ENCODE measurements at places on chromosomes 12 and 14. TPM values are rescaled to one million over a fixed set of nuclear protein-coding genes. Genes with fewer than 3 reads are reported as not detected.

DNA sequence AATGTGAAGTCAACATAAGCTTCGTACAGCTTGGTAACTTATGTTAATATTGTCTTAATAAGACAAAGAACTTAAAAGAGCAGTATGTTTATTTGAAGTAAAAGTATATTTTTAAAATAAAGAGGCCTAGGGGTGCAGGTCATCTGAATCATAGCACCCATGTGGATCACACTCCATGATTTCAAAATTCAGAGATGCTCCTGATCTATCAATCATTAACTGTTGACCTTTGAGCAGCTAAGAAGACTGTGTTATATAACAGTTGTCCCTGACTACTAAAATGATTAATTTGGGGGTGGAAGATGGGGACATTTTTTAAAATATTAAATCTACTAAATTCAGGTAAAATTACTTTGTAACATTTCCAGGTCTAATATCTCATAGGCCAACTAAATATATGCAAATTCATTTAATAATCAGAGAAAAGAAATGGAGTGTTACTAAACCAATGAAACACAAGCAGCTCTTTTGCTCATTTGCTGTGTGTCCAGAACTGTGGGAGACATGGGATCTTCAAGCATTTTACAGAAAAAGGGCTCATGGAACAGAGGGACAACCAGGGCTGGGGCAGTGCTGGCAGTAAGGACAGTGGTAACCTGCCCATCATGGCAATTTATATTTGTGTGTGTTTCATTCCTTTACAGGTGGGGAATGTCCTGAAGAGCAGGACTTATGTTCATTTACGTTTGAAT lies 120.7 kb upstream of the PCED1B start:
- no peak for DNase-seq

The GLIPR1L1 gene
- total RNA-seq: not detected

DNA sequence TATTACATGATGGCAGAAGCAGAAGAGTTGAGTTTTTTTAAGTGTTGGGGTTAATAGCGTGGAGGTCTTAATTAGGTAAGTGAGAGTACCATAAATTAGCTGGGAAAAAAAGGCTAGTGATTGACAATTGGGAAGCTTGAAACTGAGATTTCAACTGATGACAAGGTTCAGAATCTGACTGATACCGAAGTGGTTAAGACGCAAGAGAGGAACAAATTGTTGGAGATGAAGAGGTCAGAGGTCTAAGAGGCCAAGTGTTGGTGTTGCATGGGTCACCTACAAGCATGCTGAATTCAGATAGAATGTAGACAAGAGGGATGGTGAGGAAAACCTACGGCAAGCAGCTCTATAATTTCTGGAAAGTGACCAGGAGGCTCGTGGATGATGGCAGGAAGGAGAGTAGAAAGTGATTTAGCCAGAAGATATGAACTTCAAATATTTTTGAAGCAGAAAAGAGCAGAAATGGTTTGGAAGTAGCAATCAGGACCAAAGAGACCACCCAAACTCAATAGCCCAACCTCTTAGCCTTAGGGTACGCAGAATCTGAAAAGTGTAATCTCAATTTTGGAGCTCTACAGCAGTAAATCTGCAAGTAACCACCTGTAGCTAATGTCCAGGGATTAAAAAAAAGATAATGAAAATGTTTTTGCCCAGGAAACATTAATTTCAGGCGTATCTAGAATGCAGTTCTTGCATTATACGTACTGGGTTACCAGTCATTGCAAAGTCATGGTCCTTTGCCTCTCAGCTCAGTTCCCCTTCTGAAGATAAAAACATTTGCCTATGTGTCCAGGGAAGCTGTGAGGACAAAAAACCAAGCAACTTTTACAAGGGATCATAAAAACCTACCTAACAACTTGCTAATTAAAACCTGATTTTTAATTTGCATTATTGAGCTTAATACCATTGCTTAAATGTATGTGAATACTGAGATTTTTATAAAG lies 1.7 kb upstream of the TMPO start:
- DNase-seq: no peak

- DNase-seq: no peak
Measured at GRCh38 chr14:102227184-102227964, 77.6 kb downstream of the MOK start.

GRCh38 chr12:51922146-51922545 lies 14.8 kb downstream of the ACVRL1 start:
- no peak for DNase-seq

The SLC39A9 gene
- total RNA-seq: 114 TPM

The SIX4 gene
- 8.7 TPM for total RNA-seq

The DBX2 gene
- not detected for total RNA-seq

GRCh38 chr12:104873374-104873773 lies 84.7 kb downstream of the SLC41A2 start:
- no peak for DNase-seq

- no peak for DNase-seq
Measured at GRCh38 chr14:95981965-95982364, 57.2 kb upstream of the C14orf132 start.

GRCh38 chr12:104514092-104514810 lies 57.5 kb downstream of the CHST11 start:
- no peak for DNase-seq

The GTF2H3 gene
- total RNA-seq: 33.5 TPM

- DNase-seq: no peak
Measured at GRCh38 chr12:105030820-105031807, 45.0 kb downstream of the NOPCHAP1 start.

The EML5 gene
- 0.86 TPM for total RNA-seq

DNA sequence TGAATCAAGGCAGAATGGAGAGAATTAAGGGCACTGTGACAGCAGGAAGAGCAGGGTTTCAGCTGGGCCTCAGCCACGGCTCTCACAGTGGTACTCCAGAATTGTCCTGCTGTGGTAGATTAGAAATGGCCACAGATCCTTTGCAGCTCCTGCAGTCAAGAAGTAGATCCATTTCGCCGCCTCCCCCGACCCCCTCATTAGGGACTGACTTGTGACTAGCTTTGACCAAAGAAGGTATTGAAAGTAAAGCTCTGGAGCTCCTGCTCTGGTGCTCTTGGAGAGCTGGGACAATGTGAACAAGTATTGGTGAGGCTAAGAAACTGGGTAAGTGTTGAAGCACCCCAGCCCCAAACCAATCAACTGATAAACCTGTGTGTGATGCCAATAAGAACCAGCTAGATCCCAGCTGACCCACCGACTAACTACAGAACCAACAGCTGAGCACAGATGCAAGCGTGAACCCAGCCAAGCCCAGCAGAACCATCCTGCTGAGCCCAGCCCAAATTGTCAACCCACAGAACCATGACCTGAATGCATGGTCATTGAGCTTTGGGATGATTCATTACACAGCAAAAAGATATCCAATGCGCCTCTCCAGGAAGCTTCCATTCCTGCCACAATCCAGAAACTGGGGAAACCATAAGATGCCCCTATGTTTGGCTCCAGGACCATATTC lies 50.7 kb downstream of the JAG2 start:
- DNase-seq: no peak

DNA sequence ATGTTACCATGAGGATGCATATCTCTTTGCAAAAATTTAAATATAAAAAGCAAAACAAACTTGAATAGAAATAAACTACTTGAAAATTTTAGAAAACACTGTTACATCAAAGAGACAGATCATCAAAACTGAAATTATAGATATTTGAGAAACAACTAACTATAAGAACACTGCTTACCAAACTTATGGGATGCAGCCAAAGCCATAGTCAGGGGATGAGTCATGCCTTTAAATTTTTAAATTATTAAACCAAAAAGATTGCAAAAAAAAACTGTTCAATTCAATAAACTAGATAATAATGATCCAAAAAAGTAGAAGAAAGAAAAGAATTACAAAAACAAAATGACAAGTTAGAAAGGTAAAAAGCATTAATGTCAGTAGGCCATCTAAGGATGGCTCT lies 7.5 kb downstream of the BDKRB2 start:
- no peak for DNase-seq

DNA sequence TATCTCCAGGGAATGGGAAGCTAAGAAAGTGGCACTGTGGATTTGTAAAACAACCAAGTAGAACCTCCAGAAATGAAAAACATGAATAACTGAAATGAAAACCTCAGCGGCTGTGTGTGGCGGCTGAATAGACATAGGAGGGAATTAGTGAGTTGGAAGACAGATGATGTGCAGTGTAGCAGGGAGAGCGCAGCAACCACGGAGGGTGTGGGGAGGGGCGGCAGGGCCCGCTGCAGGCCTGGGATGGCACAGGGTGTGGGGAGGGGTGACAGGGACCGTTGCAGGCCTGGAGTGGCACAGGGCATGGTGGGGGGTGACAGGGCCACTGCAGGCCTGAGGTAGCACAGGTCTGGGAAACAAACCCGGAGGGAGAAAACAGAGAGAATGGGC lies 51.1 kb downstream of the BEGAIN start:
- DNase-seq: no peak

DNA sequence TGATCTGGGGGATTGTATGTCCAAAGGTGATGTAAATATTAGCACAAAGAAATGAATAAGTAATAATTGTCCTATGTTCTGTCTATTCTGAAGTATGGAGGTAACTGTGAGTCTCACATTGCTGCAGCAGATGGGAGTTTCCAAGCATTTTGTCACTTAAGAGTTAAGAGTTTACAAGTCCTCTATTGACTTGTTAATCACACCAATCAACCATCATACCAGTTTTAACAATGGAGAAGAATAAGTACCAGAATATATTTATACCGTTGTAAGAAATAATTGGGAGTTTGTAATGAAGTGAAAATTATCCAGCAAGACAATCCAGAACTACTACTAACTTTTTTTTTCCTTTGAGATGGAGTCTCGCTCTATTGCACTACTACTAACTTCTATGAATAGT lies 139.1 kb downstream of the MDGA2 start:
- no peak for DNase-seq

DNA sequence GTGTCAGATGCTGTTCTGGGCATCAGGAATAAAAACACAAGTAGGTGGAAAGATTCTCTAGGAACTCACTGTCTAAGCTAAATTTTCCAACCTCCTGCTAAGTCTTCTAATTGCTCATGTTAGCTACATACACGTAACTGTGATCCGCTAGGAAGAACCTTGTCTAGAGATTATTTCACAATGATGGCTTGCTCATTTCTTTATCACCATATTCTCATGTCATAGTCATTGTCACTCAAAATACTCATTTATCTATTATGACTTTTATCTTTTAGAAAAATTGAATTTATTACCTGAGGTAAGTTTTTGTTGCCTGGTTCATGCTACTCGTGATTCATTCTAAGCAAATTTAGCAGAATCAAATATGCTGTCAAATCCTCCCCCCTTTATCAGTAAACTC lies 1402.4 kb upstream of the FLRT2 start:
- no peak for DNase-seq

DNA sequence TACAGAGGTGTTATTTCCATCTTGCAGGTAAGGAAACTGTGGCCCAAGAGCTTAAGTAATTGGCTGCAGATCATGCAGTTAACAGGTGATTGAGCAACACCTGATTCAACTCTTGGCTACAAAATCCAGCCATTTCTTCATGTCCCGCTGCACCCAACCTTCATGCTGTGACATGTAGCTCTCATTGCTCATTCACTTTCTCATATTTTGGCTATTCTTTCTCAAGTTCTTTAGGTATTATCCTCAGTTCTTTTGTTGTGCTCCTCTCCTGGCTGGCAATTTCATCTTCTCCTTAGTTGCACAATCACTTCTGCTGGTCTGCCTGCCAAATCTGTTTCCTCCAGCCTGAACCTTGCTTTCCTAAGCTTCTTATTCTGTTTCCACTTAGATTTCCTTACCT lies 300.8 kb downstream of the SSPN start:
- no peak for DNase-seq

DNA sequence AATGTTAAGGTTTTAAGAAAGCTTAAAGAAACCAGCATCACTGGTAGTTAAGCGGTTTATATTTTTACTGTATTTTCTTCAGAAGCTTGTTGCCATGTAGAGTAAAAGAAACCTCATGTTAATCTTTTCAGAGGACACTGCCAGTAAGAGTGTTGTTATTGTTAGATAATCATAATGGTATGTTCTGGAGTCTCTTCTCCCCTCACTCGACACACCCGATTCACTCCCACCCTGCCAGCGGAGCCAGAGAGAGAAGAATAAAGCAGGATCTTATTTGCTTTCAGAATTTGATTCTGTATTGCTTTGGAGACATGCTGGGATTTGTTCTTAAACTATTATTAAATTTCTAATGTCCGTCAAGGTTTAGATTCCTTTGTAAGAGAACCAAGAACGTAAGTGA lies 113.7 kb downstream of the SAMD4A start:
- no peak for DNase-seq

DNA sequence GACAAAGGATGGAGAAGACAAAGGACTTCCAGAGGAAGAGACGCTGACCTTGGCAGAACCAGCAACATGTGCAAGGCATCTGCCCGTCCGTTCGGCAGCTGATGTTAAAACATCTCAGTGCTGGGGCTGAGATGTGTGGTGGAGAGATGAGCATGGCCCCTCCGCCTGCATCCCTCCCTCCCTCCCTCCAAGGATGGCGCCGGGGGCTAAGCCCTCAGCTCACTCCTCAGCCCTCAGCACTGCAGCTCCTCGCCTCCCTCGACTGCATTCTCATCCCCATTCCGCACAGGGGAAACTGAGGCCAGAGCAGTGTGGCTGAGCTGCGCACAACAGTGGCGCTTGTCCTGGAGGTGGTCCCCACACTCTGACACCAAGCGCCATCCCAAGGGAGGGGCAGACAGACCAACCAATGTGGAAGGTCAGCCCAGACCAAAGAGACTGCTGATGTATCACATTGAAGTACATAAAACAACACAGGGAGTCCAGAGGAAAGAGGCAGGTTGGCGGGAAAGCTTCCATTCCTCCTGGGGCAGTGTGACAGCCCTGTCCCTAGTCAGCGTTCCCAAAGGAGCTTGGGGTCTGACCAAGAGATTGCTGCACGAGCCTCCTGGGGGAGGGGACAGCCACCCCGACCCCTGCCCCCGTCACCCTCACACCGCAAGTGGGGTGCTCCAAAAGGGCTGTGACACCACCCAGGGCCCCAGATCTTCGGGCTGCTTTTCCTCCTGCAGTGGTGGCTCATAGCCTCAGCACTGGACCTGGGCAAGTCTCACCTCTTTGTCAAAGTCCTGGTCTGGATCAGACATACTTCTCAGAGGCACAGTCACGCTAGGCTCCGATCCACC lies 15.1 kb downstream of the AMN start:
- no peak for DNase-seq

- DNase-seq: peak; percentile 94
Measured at GRCh38 chr12:26153421-26154154, 28.8 kb upstream of the BHLHE41 start.

The WSB2 gene
- total RNA-seq: 171 TPM
